ENCODE measurements at places on chromosomes 7 and 10.
A peak's percentile ranks its signal among the peaks of the same experiment; 100 is the strongest.

- DNase-seq, result no peak
These were observed 340.1 kb downstream of the WDR37 start for GRCh38 chr10:1396297-1396635.

DNA sequence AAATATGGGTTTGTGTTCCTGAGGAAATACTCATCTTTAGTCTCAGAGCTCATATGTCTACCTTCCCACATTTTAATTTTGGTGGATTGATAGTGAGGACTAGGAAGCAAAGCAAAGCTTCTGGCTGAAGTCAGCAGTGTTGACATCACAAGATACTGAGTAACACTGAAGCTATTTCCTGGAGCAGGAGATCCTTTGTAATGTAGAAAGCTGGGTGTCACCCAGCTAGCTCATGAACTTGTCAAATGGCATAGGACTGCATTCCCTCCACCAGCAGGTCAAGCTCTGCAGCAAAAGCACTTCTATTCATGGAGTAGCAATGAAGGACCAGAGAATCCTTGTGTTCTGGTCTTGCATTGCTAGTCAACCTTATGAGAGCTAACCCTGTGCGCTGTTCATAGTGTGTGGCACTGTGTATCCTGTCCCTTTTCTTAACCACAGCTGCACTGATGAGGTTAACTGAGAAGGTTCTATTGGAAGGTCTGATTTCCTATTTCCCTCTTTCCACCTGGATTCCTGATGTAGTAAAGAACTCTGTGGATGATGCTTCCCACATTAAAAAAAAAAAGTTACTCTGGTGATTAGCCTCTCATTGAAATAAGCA is 94.8 kb upstream of the ZNF804B start:
- no peak for DNase-seq

DNA sequence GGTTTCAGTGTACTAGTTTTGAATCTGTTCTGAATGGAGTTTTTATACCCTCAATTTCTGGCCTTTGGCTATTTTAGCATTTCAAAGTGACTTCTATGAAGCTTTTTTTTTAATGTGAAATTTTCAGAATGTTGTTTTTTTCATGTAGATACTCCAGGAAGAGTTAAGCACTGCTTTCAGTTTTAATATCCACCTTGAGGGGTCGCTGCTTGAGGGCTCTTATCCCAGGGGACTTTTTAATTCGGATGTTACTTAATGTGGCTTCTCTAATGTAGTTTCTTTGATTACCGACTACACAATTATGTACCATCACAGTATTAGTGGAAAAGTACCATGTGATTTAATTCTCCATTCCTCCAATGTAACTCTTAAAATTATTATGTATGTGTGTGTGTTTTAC is 5.2 kb downstream of the IFIT5 start:
- no peak for DNase-seq

DNA sequence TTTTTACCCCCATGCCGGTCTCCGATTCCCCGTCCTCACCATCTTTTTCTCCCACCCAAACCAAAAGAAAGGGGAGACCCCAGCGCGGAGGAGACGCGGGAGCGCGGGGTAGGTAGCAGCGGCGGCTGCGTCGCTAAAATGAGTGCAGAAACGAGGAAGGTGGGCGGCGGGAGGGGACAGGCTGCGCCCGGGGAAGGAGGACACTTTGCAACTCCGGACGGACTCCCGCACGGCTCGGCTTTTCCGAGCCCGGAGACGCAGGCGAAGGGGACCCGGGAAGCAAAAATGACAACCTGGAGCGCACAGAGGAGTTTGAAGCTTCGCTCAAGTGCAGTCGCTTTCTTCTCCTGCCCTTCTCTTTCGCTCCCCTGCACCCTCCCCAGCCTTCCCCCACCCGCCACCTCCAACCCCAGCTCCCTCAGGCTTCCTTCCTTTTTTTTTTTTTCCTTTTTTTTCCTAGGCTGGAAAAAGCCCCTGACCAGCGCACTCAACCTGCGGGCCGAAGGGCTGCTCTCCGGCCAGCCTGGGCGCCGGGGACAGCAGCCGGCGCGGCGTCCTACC is 453 bp downstream of the SFMBT2 start:
- no peak for DNase-seq

- peak; percentile 82 for DNase-seq
These were observed 16.9 kb upstream of the LAMB4 start for GRCh38 chr7:108147031-108147563.

DNA sequence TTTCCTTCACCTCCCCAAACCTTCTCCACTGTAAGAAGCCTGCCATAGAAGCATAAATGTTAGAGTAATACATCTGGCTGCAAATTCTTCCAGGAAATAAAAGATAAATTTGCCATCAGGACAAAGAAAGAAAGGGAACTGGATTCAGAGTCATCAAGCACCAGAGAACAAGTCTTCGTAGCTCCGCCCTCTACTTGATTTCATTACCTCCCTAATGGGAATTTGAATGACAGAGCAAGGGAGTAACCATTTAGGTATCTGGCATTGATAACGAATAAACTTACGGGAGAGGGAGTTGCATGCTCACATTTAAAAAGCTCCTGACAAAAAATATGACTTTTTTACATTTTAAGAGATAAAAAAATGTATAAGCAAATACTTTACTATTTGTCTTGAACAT is 263.4 kb downstream of the NEBL start:
- no peak for DNase-seq

- DNase-seq, result peak; percentile 36
These were observed 22.5 kb downstream of the CTBP2 start for GRCh38 chr10:125137601-125138438.

DNA sequence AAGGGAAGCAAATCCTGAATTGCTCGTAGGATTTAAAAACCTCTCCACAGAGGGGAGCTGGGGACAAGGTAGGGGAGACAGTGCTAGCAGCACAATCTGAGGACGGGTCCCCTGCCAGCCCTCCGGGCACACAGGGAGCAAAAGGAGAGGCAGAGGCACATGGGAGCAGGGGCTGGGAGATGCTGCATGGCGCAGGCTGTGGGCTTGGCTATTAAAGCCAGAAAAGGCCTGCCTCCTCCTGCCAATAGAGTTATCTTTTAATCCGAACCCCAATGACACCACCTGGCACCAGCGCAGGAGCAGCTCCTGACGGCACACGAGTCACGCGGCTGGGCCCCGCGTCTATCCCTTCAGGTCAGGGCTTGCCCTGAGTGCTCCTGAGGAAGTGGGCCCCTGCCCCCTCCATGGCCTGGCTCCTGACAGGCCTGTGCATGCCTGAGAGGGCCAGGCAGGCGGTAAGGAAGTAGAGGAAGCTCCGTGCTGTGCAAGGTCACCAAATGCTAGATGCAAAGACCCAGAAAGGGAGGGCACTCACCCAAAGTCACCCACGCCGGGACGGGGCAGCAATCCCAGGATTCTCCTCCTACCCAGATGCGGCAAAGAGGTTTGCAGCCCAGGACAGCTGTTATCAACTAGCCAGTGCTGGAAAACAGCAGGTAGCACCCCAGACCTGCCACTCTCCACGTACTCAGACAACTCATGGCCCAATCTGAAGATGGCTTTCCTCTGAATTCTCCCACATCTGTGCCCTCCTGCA is 28.1 kb downstream of the DLG5 start:
- DNase-seq, result peak; percentile 8

- no peak for DNase-seq
These were observed 15.3 kb downstream of the ST7 start for GRCh38 chr7:116968631-116969030.

DNA sequence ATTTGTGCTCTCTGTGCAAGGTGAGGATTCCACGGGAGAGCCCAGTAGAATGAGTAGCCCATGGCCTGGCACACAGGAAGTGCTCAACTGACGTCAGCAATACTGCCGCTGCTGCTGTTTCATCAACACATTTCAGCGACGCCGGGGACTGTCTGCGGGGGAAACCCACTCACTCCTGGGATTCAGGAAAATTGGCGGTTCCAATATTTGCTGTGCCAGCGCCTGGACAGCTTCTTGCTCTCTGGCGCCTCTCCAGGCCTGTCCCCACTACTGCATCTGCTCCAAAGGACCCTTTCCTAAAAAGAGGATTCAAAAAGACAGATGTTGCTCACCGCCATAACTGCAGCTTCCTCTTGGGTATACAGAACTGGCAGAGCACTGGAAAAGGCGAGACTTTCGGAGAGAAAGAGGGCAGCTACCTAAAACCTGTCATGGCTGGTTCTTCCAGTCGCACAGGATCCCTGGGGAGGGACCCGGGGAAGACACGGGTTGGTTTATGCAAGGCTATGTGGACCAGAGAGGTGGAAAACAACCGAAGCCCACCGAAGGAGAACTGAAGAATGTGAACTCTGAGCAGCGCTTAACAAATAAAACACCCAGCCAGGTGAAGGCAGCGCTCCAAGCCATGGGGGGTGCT is 39.7 kb upstream of the ENO4 start:
- DNase-seq, result no peak

DNA sequence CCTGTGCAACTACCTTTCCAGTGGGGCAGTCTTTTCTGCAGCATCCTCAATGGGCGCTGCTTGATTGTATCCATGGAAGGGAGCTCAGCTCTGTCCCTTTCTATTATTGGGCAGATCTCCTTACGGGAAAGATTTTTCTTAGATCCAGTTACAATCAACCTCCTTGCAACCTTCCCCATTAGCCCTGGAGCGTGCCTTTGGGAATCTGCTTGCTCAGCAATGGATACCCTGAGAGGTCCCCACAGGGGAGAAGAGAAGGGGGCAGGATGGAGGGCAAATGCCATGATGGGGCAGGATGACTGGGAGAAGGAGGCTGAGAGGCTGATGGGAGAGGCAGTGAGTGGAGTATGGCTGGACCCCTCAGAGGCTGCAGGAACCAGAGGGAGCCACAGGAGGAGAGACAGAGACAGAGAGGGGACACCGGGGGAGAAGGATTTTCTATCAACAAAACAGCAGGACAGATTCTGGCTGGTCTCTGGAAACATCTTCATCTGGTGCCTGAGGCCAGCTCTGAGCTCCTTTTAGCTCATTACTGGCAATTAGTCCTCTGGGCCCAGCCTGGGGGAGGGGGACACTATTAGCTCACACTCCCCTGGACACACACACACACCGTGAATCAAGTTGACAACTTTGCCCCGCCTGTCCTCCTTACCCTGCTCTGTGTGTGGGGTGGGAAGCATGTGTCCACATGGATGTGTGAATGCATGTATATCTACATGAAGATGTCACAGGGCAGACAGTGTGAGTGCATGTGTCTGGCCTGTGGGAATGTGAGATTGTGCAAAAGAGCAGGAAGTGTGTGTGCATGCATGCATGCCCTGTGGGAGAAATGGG is 80.8 kb upstream of the PAX2 start:
- no peak for DNase-seq

- DNase-seq, result no peak
These were observed 6.7 kb downstream of the KCP start for GRCh38 chr7:128903621-128904361.

DNA sequence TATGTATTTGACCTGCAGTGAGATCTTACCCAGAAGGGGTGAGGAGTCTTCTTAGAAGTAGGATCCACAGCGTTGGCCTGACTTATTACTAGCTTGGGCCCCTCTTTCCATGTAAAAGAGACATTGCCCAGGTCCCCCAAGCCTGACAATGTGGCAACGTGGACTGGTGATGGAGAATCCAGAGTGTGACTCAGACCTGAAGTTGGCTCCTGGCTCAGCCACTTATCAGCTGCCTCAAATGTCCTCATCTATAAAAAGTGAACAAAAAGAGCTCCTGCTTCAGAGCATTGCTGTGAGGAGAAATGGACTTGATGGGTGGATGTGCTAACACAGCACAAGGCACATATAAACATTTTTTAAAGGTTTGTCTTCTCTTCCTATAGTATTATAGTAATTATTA is 35.4 kb upstream of the TECTB start:
- no peak for DNase-seq

DNA sequence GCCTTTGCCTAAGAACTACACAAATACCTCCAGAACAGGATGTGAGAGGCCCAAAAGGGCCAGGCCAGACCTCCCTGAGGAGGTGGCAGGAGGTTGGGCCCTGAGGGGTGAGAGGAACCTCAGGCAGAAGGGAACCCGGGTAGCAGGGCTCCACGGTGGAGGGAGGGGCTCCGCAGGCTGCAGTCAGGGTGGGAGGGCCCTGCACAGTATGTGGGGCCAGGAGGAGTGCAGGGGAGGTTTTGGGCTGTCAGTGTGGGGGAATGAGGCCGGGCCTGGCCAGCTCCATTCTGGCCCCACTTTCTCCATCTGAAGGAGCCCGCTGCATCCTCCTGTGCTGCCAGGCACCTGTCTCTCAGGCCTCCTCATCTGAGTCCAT is 25.9 kb downstream of the DNAJB12 start:
- DNase-seq, result no peak

DNA sequence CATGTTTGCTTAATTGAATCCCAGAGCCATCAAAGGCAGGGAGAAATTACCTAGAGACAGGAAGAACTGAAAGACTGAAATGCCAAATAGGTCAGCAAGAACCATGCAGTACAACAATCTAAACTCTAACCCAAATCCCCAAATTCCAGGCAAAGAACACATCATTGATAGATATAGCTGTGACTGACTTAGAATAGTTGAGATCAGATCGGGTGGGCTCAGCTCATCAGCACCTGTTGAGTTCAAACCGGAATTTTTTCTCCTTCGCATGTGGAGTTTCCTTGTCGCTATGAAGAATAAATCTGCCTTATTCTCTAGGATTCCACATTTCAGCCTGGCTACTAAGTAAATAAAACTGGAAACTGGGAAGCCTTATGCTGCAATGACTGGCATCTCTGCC is 1.4 kb downstream of the ANKMY2 start:
- no peak for DNase-seq

- DNase-seq, result no peak
These were observed 91.6 kb downstream of the RAB11FIP2 start for GRCh38 chr10:117955176-117955575.

- DNase-seq, result no peak
These were observed 1.9 kb upstream of the CYP2C8 start for GRCh38 chr10:95071107-95071660.

- no peak for DNase-seq
These were observed 18.7 kb upstream of the FOXK1 start for GRCh38 chr7:4663239-4664018.

GRCh38 chr10:34590793-34591192 is 224.3 kb downstream of the PARD3 start:
- no peak for DNase-seq

- no peak for DNase-seq
These were observed 141.9 kb downstream of the ELFN1 start for GRCh38 chr7:1811850-1812508.

DNA sequence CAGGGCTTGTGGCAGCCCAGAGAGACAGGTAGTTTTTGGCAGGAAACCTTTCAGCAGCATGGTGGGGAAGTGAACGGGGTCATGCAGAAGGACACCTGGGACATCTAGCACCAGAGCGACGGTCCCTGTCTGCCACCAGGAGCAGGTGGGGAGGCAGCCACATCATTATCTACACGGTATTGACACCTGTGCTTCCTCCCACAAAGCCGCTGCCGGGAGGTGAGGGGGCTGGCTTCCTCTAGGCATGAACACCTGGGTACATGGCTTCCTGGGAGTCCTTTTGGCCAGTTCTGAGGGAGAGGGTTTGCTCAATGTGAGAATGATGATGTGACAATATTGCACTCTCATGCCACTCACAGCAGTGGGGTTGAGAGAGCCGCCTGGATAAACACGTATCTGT is 275.2 kb downstream of the ACTR3B start:
- DNase-seq, result peak; percentile 27

- DNase-seq, result peak; percentile 68
These were observed 48.4 kb upstream of the GTF2IRD1 start for GRCh38 chr7:74405191-74405898.

Data from NCI-H2081 (cell line).